ENCODE measurements at places on chromosomes 7 and 10.
A peak's percentile ranks its signal among the peaks of the same experiment; 100 is the strongest.

- no peak for DNase-seq
Measured at GRCh38 chr7:39300276-39300675, 265.9 kb upstream of the YAE1 start.

- DNase-seq = peak; percentile 50
Measured at GRCh38 chr10:46255801-46256747, 30.7 kb upstream of the ANTXRL start.

GRCh38 chr7:157406971-157407370, 70.2 kb downstream of the DNAJB6 start:
- no peak for DNase-seq

DNA sequence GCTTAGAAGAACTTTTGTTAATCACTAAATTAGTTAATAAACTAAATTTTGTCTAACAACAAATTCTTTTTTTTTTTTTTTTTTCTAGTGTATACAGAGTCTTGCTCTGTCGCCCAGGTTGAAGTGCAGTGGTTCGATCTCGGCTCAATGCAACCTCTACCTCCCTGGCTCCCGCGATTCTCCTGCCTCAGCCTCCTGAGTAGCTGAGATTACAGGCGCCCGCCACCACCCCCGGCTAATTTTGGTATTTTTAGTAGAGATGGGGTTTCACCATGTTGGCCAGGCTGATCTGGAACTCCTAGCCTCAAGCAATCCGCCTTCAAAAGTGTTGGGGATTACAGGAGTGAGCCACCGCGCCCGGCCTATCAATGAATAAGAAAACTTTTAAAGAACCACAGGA, 1.1 kb upstream of the IQUB start:
- no peak for DNase-seq

GRCh38 chr10:97080051-97080776, 105.5 kb downstream of the SLIT1 start:
- DNase-seq = no peak

- no peak for DNase-seq
Measured at GRCh38 chr10:30378201-30378995, 29.3 kb upstream of the MTPAP start.

DNA sequence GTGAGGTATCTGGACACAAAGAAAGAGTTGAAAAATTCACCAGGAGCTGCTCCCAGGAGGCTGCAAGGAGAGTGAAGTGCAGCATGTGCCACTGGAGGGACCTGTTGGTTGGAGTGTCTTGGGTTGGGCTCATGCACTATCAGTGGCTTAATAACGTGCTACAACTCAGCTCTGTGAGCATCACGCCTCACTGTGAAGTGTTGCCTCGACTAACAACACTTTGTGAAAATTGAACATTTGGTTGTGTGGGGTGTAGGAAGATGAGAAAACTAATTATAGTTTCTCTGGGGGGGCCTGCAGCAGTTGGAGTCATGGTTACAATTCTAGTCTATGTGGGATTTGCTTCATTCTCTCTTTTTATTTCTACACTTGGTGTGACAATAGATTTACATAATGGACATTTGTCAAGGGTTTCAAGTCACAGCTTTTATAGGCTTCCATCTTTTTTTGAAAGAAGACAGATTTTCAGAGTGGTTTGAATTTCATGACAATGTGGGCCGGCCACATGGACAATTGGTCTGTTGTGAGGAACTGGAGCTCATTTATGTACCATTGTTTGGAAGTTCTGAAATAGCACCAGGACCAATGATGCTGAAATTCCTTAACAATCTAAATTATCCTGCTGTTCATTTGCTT, 121.3 kb downstream of the RAMP3 start:
- no peak for DNase-seq

DNA sequence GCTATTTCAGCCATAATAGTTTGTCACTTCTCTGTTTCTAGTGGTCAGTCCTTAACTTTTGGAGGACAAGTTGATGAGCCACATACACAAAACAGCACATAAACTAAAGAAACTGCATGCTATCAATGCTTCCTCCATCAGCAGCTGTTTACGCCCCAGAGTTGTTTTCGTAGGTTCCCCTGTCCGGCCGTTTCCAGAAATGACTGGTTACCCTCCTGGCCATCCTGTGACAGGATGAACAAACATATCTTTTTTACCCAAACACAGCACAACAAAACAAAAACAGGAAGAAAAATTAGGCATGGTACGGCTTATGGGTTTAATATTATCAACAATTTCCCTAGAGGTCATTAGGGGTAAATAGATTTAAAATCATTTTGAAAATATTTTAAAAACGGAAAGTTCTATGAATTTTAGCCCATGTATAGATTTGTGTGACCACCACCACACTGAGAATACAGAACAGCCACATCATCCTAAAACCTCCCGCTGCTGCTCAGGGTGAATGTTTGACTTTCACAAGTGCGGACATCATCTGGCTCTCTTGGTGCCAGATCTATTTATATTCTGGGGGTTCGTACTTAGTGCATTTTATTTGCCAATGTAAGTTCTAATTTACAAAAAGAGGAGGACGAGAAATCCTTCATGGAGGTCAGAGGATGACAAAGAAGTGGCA, 74.8 kb downstream of the HIPK2 start:
- peak; percentile 40 for DNase-seq

DNA sequence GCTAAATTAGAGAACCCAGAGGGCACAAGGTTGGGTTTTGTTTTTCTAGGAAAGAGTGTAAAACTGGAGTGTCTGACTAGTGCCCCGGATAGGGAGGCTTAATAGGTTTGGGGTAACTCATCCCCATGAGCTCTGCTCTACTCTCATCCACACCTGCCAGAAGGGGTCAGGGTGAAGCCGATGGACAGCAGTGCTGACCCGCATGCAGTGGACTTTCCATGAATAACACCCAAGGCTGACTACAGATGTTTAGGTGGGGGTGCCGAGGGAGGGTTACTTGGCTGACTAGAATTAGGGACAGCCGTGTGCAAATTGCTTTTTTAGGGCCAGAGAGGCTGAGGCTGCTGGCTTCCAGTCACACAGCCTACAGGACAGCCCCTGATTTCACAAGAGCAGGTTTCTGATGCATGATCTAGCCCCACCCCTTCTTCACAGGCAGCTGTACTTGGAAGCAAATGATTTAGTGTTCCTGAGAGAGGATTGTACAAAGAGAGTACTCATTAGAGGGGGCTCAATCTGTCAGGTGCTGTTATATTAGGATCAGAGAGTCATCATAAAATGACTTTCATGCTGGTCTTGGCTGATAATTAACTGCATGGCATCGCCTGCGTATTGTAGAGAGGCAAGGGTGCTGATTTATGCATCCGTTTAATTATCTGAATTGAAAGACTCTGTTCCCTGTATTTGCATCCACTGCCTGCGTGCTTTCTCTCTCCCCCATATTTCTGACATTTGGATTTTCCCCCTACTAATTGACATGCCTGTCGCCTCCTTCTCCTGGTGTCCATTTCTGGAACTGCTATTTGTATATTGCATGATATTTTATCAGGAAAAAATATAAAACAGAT, 9.5 kb downstream of the INHBA start:
- DNase-seq = peak; percentile 24

- DNase-seq = no peak
Measured at GRCh38 chr7:152544481-152544927, 108.7 kb upstream of the KMT2C start.

- no peak for DNase-seq
Measured at GRCh38 chr10:12397941-12398340, 48.6 kb downstream of the CAMK1D start.

DNA sequence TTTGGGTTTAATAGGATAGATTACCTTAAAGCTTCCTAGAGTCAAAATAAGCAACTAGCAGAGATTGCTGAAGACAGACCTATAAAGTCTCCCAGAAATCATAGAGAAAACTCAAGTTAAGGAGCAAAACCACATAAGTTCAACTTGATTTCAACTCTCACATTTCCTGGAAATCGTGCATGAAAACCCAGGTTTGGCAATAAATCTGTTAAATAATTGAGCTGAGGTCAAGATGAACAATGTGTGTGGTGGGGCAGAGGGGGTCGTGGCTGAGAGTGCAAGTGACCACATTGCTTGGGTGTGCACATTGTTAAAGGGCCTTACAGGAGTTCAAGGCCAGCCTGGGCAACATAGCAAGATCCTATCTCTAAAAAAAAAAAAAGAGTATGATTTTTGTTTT, 636.5 kb downstream of the GALNT17 start:
- DNase-seq = no peak

DNA sequence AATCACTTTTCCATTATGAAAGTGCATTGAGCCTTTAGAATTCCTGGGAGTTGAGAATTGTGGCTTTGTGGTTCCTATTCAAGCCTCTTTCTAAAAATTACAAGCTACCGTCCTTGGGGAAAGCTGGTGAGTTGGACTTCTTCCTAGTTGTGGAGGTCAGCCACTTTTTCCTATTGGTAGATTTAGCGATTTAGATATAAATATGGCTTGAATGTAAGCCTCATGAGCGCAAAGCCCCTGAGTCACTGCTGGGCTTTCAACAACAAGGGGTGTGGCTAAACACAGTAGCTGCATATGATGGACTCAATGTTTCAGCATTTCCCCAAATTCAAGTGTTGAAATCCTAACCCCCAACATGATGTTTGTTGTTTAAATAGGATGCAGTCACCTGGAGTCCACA, 150.0 kb upstream of the IGFBP3 start:
- no peak for DNase-seq

DNA sequence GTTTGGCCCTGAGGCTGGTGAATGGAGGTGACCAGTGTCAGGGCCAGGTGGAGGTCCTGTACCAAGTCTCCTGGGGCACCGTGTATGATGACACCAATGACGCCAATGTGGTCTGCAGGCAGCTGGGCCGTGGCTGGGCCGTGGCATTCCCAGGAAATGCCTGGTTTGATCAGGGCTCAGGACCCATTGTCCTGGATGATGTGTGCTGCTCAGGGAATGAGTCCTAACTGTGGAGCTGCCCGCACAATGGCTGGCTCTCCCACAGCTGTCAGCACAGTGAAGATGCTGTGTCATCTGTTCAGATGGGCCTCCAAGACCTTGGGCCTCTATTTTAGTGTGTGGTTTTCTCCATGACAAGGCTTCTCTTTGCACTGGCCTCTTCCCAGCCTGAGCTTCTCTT, 64.0 kb downstream of the DMBT1 start:
- DNase-seq = no peak

DNA sequence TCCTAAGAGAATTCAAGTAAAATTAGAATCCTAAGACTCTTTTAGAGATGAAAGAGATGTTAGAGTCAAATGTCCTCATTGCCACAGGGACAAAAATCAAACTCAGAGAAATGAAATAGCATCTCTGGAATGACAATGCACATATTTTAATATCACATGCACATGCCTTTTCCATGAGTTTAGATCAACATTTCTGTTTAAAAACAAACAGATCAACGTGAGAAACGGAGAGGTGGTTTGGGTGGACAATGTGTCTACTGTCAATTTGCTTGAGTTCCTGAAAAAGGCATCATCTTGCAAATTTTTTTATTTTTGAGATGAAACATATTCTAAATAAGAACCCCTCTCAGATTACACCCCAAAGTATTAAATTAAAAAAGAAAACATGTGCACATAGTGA, 130.0 kb downstream of the CHRM2 start:
- no peak for DNase-seq

DNA sequence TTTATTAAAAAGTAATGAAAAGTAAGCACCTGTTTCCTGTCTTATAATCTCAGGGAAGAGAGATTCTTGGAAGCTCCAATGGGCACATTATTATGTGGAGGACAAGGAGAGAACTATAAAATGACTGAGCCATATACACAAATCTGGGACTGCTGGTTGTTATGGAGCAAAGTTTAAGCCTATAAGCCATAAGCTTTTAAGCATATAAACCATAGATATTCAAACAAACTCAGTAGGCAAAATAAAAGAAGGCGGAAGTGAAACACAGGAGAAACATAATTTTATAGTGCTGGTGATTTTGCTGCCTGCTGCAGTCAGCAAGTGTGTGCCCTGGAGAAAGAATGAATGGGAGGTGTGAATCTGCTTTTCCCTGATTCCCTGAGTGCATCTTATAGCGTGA, 274.4 kb downstream of the KIF20B start:
- DNase-seq = no peak

Measured in CD14-positive monocyte (primary cell).